GF-D8 (cell line): ENCODE measurements at places on chromosomes 2 and 18.

DNA sequence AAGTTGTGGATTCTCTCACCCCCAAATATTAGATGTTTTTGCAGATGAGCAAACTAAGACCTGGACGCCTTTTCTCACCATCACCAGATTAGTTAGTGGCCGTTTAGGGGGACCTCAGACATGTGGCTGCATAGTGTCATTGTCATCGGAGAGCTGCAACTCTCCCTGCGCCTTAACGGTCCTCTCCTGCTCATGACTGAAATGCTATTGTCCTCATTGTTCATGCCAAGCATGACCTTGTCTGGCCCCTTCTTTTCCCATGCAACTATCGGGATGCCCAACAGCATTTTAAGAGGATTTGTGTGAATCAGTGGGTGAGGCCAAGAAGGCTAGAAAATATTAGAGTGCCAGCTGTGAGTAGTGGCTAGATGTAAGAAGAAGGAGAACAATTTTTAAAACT, 174.2 kb downstream of the SOCS6 start:
- DNase-seq: no peak

- no peak for DNase-seq
These were observed 239.0 kb upstream of the APCDD1 start for GRCh38 chr18:10215446-10215845.

GRCh38 chr2:103921161-103921560, 932.8 kb upstream of the POU3F3 start:
- no peak for DNase-seq

DNA sequence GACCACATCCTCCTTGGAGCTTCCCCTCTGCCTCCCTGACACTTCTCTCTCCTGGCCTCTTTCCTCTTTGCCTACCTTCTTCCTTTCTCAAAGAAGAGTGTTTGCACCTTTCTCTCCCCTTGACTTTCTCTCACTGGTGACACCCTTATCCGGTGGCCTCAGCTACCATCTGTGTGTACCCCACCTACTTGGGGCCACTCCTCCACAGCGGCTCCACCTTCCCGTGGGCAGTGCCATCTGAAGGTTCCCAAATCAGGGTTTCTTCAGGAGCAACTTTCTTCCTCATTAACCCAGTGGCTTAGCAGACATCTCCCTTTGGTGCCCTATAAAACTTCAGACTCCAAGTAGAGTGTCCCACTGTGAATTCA, 5.3 kb upstream of the NCL start:
- DNase-seq: no peak

GRCh38 chr2:227921648-227922047, 50.2 kb downstream of the DAW1 start:
- no peak for DNase-seq

GRCh38 chr2:6788614-6789013, 77.1 kb downstream of the CMPK2 start:
- no peak for DNase-seq

- DNase-seq: no peak
These were observed 7.4 kb downstream of the CYB5A start for GRCh38 chr18:74284191-74284979.

DNA sequence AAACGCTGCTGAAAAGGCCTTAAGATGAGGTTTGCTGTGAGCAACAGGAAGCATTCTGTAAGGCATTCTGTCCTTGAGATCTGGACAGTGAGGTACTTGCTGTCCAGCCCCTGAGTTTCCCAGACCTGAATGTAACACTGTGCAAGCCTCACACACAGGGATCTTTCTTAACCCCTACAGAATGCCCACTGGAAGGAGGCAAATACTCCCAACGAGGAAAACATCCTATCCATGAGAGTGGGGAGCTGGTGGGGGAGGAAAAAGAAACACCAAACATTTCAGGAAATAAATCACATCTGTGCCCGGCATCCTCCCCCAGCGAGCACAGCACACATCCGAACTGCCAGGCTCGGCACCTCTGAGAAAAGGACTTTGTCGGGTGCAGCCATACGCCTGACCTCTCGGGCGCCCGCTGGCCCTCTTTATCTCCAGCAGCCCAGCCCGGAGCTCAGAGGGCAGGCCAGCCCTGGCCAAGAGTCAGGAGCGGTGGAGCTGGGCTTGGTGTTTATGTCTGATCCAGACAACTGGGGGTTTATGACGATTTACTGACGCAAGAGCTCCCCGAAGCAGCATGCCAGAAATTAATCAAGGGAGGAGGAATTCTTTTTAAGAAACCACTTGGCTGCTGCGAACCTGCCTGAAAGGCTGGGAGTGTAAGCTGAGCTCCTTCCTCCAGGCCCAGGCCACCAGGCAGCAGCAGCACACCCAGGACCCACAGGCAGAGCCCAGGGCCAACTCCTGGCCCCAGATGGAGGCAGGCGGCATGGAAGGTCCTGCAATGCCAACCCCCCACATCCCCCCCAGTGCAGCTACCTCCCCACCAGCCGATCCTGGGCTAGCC, 72.2 kb downstream of the HDAC4 start:
- no peak for DNase-seq

GRCh38 chr2:181077128-181077709, 96.8 kb downstream of the UBE2E3 start:
- no peak for DNase-seq

DNA sequence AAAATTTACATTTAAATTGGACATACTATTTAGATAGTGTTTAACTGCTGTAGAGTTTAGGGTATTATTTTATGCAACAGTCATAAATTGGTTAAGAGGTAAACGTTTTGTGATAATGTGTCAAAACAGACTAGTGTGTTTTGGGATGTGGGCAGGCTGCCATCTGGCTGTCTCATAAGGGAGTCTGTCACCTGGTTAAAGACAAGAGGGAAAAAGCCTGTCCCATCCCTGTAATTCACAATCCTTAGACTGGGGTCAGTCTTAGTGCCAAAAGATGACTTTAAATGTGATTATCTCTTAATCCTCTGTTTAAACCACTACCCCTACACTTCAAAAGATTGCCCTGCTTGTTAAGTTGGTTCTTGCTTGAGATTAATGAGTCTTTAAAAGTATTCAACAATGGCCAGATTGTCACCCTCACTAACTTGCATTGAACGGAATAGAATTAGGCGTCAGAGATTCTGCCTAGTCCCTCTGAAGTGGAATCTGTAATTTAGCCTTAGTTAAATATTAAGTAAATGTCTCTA, 59.2 kb downstream of the SGPP2 start:
- no peak for DNase-seq

DNA sequence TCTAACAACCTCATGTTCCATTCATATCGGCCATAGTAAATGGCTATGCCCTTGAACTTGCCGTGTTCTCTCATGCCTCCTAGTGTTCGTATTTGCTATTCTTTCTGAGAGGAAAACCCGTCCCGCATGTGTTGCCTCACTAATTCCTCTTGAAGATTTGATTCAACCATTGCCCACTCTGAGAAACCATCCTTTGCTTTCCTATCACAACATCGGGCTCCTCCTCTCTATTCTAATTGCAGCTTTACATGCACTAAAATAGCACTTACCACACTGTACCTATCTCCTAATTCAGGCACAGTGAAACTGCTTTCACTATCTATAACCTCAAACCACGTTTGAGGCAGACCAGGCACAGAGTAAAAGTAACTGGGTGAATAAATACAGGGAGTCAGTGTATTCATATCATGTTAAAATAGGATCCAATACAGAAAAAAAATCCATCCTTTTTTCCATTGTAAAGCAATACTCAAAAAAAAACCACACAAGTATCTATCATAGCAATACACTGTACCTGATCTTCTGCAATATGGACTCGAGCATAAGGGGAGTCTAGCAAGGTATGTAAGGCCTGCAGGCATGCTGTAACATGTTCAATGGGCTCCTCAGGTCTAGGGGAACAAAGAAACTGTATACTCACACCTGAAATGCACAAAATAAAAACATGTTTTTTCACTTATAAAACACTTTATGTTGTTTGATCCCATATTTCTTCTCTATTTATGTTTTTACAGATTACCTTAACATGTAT, 39.0 kb upstream of the STRN start:
- no peak for DNase-seq

DNA sequence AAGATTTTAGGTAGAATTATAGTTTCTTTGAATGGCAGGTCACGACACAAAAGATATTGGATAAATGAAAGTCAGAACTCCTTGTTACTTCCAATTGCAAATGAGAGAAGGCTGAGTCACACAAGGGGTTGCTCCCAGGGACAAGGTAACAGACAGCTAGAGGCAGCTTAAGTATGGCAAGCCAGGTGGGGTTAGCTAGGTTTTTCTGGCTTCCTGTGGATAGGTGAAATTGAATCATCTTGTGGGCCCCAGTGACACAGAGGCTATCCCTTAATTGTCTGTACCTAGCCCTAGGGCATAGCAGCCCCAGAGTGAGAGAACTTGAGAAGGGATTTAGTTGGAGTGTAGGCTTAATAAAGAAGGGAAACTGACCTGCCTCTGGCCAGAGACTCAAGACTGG, 407.7 kb upstream of the SLC8A1 start:
- DNase-seq: no peak

DNA sequence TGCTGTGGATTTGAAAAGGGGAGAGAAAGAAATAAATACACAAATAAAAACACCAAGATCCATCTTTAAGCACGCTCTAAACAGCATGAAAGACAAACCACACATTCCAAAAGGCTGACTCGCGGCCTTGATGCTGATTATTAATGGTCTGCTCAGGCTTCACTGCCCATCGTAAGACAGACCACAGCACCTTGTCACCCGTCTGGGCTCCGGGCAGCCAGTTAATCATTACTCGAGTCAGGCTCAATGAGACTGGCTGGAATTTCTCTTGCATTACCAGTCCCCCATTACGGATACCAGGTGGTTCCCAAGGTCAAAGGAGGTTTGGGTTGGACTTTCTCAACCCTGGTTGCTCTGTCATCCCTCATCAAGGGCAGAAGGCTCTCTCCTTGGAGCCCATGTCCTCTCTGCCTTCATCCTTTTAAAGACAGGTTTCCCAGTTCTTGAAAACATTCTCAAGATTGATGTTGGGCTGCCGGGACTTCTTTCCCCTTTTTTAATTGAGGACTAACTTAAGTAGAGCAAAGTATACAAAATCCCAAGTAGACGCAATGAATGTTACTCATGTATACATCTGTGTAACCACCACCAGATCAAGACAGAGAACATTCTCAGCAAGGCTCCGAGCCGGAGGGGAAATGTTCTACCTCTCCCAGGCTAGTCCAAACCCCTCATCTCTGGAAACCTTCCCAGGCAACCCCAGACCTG, 8.1 kb downstream of the SMAD7 start:
- DNase-seq: no peak

GRCh38 chr2:68282811-68283418, 30.6 kb upstream of the PPP3R1 start:
- DNase-seq: peak; percentile 4
